Midbrain (tissue), 1 donor: ENCODE measurements at places on chromosomes 2 and 18.

DNA sequence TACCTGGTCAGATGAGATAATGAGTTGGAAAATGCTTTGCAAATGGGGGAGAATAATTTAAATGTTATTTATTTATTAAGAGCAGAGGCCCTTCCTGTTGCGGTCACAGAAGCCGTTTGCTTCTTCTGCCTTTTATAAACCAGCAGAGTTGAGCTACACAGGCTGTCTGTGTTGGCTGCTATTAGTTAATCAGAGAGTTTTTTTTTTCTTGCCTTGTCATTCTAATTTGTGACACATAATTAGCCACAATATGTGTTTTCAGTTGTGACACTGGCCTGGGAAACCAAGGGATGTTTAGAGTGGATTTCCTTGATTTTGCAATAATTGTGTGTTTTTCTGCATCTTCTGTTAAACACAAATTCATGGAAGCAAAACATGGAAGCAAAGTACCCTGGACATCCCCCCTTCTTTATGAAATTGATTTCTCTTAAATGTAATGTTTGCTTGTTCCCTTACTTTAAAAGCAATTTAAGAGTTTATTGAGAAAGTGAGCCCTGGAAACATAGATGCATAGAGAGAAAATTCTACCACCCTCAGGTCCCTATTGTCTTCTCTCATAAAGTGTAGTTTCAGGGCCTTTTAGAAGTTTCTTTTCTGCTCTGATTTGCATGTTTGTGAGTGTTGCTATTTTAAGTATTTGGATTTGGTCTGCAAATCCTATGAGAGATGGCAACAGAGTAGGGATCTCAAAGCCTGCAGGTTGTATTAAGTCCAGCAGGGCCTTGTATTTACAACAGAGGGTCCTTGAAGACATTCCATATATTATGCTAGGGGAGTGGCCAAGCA, 22.8 kb upstream of the IL37 start:
- DNase-seq = no peak

DNA sequence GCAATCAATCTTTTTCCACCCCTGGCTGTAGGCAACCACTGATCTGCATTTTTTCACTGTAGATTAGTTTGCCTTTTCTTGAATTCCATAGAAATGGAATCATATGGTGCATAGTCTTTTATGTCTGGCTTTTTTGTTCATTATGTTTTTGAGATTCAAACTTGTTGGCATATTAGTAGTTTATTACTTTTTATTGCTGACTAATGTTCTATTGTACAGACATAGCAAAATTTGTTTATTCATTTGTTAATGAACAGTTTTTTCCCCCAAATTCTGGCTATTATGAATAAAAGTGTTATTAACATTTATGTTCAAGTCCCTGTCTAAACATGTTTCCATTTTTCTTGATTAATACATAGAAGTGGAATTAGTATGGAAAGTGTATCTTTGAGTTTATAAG, 21.4 kb upstream of the WDSUB1 start:
- DNase-seq = no peak

DNA sequence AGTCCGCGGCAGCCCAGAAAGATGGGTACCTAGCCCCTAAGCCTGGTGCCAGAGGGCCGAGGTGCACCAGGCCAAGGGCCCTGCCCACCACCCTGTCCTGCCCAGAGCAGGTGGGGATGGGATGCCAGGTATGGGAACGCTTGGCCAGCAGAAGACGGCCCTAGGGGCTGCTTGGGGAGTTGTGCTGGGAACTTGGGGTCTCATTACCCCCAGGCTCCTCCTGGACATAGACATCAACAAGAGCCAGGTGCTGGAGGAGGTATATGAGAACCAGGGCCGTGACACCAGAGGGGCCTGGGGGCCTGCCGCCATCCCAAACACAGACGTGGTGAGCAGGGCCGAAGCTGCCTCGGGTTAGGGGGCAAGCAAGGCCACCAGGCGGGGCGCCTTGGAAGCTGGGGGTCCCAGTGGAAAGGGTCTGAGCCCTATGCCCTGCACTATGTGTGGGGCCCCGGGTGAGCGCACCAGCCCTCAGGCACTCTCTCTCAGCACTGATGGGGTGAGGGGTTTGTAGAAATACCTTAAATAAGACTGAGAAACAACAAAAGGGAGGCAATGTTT, 46.9 kb downstream of the FER1L5 start:
- DNase-seq = no peak

GRCh38 chr2:134133622-134134312, 120.1 kb upstream of the MGAT5 start:
- DNase-seq = no peak

GRCh38 chr2:97617911-97618310, 28.0 kb upstream of the COX5B start:
- DNase-seq = no peak

GRCh38 chr18:24922491-24922890, 429.5 kb downstream of the ZNF521 start:
- no peak for DNase-seq
